ENCODE measurements at places on chromosomes 12 and 14.

GRCh38 chr12:30679241-30679640 is 16.4 kb downstream of the IPO8 start:
- DNase-seq = no peak

- DNase-seq = no peak
Observed at GRCh38 chr14:52258783-52259182, 8.7 kb upstream of the PTGDR start.

GRCh38 chr14:79248126-79248525 is 963.2 kb downstream of the DIO2 start:
- no peak for DNase-seq

DNA sequence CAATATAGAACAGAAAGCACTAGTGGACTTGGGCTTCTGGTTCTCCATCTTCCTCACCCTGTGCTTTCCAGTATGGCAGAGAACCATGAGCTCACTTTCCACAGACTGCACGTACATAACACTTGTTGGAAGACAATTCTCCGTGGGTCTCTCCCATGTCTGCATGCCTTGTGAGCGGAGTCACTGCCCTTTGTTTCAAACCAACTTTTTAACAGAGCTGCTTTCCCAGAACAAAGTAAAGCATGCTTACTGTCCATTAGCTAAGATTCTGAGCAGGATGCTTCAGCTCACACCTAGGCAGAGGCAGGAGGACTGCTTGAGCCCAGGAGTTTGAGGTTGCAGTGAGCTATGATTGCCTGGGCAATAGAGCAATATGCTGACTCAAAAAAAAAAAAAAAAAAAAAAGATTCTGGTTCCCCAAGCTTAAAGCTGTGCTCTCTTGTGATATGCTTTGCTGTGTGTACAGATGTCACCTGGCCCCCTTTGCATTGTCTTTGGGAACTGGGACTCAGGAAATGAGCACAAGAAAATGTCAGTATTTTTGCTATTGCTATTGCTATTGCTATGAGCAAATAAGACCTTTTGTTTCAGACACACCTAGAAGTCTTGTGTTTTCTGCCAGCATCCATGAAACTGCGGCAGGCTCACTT is 54.6 kb upstream of the PTGR2 start:
- DNase-seq = no peak

GRCh38 chr12:100737168-100737567 is 57.4 kb upstream of the ANO4 start:
- DNase-seq = no peak

GRCh38 chr14:26870096-26870495 is 272.3 kb upstream of the NOVA1 start:
- DNase-seq = no peak

GRCh38 chr14:91947475-91948184 is at the start of gene FBLN5:
FBLN5 (minus strand) TSS chr14:91947694; CDS start chr14:91947229, 465 bp downstream.
- DNase-seq = peak; percentile 16

DNA sequence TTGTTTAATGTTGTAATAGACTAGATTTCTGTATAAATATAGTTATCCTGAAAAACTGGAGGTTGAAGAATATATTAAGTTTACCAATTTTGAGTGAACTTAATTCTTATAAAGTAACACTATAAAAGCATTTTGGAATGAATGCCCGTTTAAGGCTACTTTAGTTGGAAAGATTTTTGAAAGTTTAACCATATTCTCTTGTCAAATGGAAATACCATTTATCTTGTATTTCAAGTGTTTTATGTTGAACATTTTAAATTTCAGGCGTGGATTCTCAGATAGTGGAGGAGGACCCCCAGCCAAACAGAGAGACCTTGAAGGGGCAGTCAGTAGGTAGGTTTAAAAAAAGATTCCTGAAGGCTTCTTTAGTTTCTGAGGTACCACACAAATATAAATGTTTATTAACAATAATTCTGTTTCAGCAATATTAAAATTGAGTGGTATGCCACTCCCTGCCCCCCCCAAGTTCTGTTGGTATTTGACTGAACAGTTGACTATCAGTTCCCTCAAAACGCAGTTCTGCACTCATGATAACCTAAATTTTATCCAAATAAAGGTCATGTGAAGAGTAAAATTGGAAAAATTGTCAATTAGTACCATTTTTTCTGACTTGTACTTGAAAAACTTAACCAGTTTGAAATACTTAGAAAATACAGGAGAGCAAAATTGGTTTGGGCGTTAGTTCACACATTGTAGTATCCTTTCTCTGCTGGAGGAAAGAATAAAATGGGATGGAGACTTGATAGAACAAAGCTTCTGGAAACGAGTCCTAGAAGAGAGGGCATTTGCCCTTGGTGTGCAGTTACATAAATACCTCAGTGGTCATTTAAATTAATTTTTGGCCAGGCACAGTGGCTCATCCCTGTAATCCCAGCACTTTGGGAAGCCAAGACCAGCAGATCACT is 1.5 kb downstream of the PNN start:
- no peak for DNase-seq

DNA sequence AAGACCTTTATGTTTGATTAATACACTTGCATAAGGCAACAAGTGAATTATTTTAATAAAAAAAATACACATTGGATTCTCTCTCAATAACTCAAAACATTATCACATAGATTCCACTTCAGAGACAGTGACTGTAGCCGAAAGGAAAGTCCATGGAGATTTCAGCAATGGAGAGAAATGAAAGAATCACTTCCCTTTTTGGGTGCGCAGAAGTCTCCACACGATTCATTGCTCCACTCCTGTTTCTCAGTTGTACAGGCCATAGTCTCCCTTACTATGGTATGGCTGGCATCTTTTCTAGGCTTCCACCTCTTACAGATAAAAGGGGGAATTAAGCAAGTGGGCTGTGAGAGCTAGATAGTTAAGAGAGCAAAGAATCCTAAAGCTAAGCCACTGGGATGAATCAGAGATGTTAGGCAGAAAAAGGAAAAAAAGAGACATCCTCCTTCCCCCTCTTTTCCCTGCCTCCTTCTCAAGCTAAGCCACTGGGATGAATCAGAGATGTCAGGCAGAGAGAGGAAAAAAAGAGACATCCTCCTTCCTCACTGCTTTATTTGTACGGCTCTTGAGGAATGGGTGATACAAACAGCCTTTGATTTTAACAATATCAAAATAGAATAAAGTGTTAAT is 16.3 kb downstream of the ST8SIA1 start:
- no peak for DNase-seq

- DNase-seq = no peak
Observed at GRCh38 chr14:101031186-101031585, 127.7 kb upstream of the RTL1 start.

DNA sequence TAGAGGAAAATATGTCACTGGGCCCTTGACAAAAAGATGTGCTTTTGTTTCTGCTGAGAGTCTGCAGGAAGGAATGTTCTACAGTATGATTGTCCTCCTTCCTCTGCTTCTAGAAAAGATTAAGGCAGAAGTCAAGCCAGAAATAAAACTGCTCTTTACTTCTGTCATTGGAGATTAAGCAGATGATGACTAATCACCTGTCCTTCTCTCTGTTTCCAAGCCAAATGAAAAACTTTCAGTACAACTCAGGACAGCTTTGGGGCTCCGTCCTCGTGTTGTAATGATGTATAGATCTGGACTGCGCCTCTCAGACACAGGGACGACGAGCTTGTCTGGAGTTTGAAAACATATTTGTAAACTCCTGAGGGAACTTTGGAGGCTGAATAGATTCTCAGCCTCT is 159.3 kb downstream of the DYRK2 start:
- no peak for DNase-seq

DNA sequence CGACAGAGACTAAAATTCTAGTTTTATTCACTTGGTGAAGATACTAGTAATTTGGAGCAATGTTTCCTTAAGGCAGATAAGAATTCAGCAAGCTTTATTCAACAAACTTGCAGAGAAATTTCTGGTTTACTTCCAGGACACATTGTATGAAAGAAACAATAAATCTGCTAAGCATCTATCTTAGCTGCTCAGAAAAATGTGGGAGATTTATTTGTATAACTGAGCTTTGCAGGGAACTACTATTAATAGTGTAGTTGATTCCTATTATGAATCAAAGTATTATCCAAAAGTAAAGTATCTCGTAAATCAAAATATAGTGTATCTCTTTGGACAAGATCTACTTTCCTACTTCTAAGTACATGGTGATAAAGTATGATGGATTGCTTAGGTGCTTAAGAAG is 239.4 kb upstream of the TMTC1 start:
- DNase-seq = no peak

- DNase-seq = no peak
Observed at GRCh38 chr12:108693751-108694150, 37.6 kb downstream of the CORO1C start.

DNA sequence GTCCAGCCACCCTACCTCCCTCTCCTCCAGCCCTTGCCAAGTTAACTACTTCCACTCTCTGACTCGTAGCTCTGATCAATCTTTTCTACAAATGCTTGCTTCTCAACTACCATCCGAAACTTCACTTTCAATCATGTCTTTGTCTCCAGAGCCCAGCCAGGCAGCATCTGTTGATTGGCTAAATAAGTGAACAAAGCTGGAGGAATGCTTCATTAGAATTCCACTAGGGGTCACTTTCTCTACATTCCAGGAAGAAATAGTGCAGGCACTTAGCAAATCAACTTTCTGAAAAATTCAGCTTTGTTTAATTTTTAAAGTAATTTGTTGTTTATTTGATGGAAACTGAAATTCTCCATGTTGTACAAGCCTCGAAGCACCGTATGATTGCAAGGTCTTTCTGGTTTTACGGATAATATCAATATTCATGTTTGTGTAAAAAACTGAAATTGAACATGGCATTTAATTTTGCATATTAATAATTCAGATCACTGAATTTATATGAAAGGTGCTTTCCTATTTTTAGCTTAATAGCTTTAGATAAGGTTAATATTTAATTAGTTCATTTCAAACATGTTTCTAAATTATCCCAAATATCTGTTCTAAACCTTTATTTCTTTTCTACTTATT is 32.4 kb upstream of the HELB start:
- peak; percentile 31 for DNase-seq

DNA sequence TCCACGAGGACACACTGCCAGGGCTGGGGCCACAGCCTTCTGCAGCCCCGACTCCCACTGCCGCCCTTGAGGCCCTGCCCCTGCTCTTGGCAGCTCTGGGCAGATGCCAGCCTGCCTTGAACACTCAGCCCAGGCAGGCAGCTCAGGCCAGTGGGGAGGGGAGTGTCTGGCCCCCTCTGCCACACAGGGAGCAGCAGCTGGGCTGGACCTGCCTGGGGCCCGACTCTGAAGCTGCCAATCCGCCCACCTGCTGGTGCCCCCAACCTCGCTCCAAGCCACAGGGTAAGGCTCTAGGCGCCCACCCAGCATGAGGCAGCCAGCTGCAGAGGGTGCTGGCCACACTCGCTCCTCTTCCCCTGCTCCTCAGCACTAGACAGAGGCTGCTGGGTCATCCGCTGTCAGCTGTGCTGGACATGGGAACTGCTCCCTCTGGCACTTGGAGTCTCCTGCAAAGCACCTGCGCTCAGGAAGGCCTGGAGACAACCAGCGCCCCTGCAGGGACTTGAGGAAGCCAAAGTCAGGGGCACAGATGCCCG is 24.6 kb upstream of the NUDT14 start:
- no peak for DNase-seq

DNA sequence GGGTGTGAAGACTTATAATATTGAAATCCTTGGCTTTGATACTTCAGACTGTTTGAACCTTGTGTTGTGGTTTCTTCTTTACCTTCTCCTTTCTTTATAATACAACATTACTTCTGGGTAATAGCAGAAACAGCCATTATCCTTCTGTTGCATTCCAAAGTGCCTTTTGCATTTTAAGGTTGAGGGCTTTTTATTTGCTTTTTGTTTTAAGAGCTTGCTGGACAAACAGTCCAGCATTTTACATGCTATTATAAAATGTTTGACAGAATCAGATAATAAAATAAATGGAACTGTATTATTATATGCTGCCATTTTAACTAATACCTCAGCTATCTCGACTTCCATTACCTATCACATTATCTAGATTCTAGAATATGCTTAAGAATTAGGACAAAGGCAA is 14.0 kb downstream of the RNF34 start:
- DNase-seq = no peak

DNA sequence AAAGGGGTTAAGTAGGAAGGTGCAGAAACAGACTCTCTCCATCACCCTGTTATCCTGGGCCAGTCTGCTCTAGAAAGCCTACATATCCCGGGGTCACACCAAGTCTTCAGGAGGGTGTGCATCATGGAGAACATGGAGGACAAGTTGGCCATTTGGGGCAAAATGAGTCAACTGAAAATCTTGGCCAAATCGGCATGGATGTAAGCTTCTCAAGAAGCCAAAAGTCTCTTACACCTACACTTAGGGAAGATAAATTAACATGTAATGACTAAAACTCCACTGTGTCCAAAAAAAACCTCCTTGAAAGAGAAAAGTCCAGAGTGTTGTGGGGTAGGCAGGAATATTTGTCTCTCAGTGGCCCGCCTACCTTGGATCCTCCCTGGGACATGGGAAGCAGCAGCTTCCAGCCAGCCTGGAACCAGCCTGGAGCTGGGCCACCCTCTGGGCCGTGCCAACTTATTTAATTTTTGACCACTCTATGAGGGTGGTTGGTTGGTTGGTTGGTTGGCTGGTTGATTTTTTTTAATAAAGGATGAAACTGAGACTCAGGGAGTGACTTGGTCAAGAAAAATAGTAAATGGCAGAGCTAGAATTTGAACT is 17.9 kb upstream of the TC2N start:
- no peak for DNase-seq

DNA sequence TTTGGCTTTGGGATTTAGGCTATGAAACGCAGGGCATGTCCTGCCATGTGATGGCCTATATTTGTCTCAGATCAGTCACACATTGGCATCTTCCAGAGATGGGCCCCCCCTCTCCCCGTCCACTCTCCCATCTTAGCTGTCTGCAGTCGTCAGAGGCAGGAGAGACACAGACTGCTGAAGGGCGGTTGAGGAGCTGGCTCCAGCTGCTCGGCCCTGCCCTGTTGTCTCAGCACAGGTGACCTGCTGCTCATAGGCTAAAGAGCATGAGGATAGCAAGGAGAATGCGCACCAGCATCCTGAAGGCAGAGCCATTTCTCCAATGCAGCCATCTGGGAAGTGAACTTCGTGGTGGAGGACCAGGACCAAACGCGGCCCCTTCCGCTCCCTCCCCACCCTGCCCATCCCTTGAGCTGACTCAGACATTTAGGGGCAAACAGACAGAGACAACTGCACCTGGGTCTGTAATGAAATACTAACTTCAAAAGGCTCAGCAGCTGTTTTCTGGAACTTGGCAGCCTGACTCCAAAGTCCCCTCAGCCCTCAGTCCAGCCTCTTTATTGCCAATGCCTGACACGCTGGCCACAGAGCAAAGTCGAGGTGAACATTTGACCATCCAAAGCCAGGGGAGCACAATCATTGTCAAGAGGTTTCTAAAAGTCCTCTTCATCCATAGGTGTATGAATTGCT is 22.3 kb downstream of the FZD10 start:
- DNase-seq = no peak

GRCh38 chr12:79634957-79635471 is 55.8 kb downstream of the PAWR start:
- DNase-seq = no peak

- no peak for DNase-seq
Observed at GRCh38 chr12:103455020-103455763, 40.6 kb downstream of the C12orf42 start.

DNA sequence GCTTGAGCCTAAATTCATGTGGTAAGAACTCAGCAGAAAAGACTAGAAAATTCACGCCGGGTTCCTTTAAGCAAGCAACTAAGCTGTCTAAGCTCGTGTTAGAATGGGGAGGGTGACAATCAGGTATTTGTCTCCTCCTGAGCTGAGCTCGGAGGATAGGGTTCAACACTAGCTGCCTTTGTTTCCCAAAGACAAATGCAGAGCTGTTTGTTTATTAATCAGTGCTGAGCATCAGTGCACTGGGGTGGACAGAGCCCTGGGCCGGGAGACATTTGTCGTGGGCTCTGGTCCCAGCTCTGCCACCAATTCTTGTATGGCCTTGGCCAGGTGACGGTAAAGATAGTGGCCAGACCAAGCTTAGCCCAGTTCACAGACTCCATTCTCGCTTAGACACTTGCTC is 43.7 kb downstream of the DEGS2 start:
- DNase-seq = no peak
